ENCODE measurements at places on chromosomes 4 and X. TPM values are rescaled to one million over a fixed set of nuclear protein-coding genes. Genes with fewer than 3 reads are reported as not detected.

DNA sequence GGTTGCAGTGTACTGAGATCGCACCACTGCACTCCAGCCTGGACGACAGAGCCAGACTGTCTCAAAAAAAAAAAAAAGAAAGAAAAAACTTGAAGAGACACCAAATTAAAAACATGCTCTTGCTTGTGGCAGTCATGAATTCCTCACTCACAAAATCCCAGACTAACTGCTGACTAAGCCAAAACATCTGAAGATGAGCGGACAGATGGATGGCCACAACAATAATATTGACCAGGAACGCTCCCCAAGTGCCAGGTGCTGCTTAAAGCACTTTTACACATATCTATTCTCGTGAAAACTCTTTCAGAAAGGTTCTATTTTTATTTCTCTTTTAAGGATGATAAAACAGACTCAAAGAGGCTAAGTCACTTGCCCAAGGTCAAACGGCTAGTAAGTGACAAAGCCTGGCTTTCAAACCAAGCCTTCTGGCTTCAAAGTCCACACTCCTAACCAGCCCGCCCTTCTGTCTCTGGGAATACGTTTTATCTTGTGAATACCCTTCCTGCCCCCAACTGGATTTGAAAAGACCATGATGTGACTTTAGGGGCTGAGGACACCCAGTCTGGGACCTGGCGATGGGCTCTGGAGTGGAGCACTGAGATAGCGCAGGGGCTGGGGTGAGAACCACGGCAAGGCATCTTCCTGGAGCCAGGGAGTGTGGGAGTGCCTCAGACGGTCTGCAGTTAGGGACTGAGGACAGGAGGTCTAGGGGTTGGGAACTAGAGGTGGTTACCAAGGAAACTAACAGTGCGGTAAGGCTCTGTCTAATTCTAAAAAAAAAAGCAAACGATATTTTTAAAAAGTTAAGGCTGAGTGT lies 9.5 kb upstream of the CXCR3 start:
- no peak for DNase-seq

DNA sequence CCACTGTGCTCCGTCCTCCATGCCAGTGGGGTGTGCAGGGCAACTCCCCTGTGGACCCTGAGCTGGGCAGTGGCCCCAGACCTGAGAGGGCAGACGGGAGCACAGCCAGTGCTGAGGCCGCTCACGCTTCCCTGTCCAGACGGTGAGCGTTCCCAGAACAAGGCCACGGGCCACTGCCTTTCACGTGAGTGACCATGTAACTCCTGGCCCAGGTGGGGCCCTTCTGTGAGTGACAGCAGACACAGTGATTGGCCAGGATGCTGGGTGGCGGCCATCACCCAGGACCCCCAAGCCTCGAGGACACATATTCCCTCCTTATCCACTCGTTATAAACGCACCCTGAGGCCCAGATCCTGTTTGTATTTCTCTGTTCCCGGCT lies 10.5 kb downstream of the NSG1 start:
- DNase-seq = no peak

- DNase-seq = no peak
These were observed 50.2 kb downstream of the DDX3X start for GRCh38 chrX:41384051-41384705.

GRCh38 chr4:111890412-111890811 lies 254.8 kb upstream of the FAM241A start:
- DNase-seq = no peak

- DNase-seq = no peak
These were observed 70.5 kb upstream of the COX18 start for GRCh38 chr4:73139991-73140390.

GRCh38 chr4:183164963-183165362 lies 65.9 kb downstream of the WWC2 start:
- no peak for DNase-seq

DNA sequence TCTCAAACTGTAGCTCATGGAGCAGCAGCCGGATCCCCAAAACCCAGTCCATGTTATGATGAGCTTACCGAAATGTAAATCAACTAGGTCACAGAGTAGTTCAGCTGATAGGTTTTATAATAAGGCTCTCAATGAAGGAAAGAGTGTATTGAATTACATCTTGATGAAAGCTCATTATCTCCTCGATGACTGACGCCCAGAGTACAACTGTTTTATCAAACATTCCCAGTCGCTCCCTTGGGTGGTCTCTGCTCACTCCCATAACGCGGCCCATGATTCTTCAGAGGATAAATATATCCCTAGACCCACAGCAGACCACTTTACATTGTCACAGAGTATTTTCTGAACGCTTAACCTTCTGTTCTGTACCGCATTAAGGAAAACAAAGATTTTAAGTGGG lies 452.3 kb upstream of the GALNT7 start:
- DNase-seq = no peak

DNA sequence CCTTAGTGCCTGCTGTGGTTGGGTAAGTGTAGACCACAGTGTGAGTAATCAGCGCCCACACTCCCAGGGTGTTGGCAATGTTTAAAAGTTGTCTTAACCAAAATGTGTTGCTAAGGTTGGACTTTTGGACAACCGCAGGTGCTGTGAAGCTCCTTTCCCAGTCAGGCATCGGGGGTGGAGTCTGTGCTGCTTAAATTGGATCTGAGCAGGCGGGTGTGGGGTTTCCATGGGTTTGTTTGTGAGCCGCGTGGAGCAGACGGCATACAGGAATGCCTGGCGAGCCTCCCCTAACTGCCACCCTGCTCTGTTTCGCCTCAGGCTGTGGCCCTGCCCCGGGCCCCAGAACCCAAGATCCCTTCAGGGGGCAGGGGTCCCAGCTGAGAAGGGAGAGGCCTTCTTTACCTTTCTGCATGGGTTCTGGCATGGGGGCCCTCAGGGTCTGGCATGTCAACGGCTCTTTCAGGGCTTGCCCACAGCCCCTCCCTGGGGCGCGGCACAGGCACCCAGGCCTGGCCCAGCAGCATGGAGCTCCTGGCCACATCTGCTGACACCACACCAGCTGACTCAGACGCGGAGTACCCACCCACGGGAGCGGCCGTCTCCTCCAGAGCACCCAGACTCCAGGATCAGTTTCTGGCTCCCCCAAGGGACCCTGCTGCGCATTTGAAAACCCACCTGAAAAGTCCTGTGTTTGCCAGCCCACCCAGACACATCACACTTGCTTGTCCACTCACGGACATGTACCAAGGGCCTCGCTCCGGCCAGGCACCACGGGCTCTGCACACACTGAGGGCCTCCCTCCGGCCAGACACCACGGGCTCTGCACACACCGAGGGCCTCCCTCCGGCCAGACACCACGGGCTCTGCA lies 5.1 kb upstream of the SPON2 start:
- no peak for DNase-seq

- no peak for DNase-seq
These were observed 29.2 kb downstream of the MSN start for GRCh38 chrX:65696613-65697012.

GRCh38 chrX:74461384-74461783 lies 40.1 kb downstream of the SLC16A2 start:
- DNase-seq = peak; percentile 71

GRCh38 chrX:111284631-111285293 lies 14.5 kb upstream of the CAPN6 start:
- no peak for DNase-seq

GRCh38 chrX:46957297-46957696 lies 45.1 kb downstream of the JADE3 start:
- DNase-seq = no peak

DNA sequence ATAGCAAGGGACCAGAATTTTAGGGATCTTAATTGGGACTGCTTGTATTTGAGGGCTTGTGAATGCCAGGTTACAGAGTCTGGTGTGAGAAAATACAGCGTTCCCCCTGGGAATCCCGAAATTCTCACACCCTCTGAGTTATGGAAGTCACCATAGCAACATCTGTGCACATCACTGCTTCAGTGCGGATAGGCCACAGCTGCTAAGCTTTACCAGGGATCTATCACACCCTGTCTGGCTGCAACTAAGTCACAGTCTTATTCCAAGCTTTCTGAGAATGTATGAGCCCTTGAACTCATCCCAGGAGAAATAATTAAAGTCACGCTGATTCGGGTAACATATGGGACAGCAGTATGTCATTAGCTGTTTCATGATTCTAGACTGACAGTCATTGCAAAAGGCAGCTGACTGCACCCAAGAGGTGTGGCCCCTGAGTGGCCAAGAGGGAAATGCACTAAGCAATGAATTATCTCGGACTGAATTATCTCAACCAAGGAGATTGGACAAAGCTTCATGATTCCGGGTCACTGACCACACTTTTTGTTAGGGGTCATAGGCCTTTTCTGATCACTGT lies 46.7 kb upstream of the BTC start:
- DNase-seq = no peak

WNK3 gene
- total RNA-seq = 5.2 TPM

F11 gene
- total RNA-seq = not detected

MAGEE2 gene
- total RNA-seq = not detected

APBB2 gene
- 29.7 TPM for total RNA-seq

ARMCX4 gene
- total RNA-seq = not detected

PAGE1 gene
- not detected for total RNA-seq

PGK1 gene
- total RNA-seq = 205 TPM

ATP2B3 gene
- total RNA-seq = not detected
